Temporal lobe (tissue), 4 donors: ENCODE measurements at places on chromosomes 12 and 14. TPM values are rescaled to one million over a fixed set of nuclear protein-coding genes. Genes with fewer than 3 reads are reported as not detected.

Gene TSHR
- total RNA-seq, result 0.25 TPM

Gene CFAP251
- total RNA-seq, result 3.0 TPM

Gene ADAM21
- not detected for total RNA-seq

Gene CMA1
- total RNA-seq, result not detected

Gene AP5M1
- 24.8 TPM for total RNA-seq

Gene C12orf75
- total RNA-seq, result 20.9 TPM

Gene DCN
- 46.7 TPM for total RNA-seq

Gene KRT72
- not detected for total RNA-seq
